ENCODE measurements at places on chromosomes 3 and 15.

DNA sequence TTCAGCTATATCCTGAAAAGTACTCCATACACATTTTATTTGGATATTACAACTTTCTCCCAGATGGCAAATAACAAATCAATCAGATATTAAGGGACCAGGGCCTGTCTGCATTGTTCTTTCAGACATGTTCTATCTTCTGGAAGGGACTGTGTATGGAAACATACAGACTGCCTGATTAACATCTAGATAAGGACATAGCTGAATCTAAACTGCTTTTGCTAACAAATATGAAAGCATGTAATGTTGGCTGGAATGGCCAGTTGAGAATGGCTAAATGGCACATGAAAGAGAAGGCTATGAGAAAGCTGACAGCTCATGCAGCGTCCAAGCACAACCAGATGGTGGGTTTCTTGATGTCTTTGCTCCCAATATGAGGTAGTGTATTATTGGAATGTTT lies 149.4 kb downstream of the CFAP20DC start:
- no peak for DNase-seq

- DNase-seq = no peak
Measured at GRCh38 chr3:61569856-61570580, 8.6 kb downstream of the PTPRG start.

DNA sequence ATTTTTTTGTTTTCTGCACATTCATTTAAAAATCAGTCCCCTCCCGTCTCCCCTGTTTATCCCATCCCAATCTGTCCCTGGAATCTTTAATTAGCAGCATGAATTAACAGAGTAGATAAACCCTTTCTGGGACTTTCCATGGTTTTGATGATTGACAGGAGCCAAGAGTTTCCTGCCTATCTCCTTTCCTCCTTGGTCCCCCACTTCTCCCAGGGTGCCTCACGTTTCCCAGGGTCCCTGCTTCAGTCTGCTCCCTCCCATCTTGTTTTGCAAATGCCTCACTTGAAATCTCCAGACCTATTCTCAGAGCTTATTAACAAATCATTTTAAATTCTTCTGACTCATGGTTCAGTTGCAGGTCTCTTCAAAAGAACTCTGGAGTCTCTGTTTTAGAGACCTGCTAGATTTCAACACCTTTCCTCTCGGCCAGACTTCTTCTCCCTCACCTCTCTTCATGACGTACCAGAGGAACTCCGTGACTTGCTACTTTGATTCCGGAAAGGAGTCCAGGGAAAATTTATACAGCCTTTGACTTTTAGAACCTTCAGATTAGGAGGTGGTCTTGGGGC lies 238.5 kb downstream of the ITPR1 start:
- DNase-seq = no peak

GRCh38 chr3:30349507-30349906 lies 256.9 kb upstream of the TGFBR2 start:
- DNase-seq = no peak

DNA sequence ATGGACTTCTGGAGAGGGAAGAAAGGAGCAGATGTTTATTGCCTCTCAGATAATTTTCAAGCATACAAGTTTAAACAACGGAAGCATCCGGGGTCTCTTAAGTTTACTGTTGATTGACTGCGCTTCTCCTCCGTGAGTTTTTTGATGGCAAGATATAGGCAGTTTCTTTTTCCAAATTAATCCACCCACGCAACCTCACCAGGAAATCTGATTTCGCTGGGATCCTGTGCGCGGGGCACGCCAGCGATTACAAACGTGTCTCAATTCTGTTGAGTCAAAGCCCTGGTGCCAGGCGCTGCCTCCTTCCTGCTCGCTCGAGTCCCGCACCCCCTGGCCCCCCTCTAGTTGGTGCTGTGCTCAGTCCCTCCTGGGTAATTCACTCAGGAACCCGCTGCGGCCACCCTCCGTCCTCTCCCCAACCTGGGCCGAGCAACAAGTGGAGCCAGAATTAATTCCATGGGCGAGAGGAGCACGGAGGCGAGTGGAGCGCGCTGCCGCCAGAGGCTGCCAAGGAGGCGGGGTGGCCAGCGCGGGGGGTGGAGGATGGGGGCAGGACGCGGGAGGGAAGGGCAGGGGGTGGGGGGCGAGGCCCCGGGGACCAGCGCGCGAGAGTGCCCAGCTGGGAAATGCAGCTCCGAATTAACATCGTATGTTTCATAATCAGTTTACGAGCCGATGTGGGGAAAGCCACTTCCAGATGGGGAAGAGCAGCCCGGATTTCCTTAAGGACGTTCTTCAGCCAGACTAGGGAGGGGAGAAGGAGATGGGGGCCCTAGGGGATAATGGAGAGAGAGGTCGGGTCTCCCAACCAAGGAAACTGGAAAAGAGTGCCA lies 6.0 kb downstream of the WNT5A start:
- DNase-seq = no peak

DNA sequence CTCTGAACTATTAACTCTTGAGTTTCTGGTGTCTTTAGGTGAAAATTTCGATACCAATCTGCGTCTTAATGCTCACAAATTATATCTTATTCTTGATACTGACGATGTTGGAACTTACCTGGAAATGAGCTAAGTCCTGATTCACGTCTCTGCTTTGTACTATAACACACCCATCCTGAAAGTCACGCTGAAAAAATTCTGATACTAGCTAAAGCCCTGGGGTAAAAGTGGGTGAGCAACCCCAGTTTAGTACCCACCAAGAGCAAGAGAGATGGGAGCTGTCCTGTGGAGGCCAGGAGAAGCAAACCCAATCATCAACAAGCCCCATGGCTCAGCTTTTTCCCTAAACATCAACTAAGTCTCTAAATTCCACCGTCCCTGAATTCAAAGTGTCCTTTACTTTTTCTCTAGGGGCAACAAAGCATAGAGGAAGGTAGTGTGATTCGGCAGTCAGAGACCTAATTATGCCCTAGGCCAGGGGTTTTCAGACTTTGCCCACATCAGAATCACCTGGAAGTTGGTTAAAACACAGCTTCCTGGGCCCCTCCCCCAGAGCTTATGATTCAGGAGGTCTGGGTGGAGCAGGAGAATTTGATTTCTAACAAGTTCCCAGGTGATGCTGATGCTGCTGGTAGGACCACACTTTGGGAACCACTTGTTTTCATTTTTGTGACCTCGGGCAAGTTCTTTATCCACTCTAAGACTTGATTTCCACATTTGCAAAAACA lies 90.2 kb downstream of the OSBPL10 start:
- DNase-seq = no peak

GRCh38 chr3:59567661-59568060 lies 517.8 kb upstream of the CFAP20DC start:
- no peak for DNase-seq

GRCh38 chr15:72271221-72271620 lies 1.1 kb downstream of the PARP6 start:
- no peak for DNase-seq

GRCh38 chr15:36769098-36769497 lies 189.7 kb downstream of the CDIN1 start:
- DNase-seq = no peak

- no peak for DNase-seq
Measured at GRCh38 chr15:63915209-63915872, 81.6 kb upstream of the HERC1 start.

GRCh38 chr15:32794973-32795372 lies 77.2 kb downstream of the GREM1 start:
- no peak for DNase-seq

DNA sequence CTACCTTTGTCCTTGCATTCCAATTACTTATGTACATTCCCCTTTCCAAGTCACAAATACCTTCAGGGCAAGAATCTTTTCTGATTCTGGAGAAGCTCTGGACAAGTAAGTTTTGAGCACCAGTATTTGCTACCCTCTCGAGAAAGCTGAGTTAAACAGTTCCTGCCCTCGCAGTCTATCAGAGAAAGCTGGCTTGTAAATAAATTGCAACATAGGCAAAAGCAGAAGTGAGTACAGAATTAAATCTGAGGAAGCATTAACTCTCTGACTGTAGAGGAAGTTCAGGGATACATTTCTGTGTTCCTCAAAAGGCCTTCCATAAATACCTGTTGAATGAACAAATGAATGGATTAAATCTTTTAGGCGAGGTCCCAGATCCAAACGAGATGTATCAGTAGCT lies 1.2 kb downstream of the OSBPL11 start:
- no peak for DNase-seq

DNA sequence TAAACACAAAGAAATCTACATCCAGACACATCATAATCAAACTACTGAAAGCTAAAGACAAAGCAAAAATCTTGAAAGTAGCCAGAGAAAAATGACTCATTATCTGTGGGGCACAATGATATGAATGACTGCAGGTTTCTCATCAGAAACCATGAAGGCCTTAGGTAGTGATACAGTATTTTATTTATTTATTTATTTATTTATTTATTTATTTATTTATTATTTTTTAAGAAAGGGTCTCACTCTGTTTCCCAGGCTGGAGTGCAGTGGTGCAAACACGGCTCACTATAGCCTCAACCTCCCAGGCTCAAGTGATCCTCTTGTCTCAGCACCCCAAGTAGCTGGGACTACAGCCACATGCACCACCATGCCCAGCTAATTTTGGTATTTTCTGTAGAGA lies 15.2 kb downstream of the CCK start:
- no peak for DNase-seq

DNA sequence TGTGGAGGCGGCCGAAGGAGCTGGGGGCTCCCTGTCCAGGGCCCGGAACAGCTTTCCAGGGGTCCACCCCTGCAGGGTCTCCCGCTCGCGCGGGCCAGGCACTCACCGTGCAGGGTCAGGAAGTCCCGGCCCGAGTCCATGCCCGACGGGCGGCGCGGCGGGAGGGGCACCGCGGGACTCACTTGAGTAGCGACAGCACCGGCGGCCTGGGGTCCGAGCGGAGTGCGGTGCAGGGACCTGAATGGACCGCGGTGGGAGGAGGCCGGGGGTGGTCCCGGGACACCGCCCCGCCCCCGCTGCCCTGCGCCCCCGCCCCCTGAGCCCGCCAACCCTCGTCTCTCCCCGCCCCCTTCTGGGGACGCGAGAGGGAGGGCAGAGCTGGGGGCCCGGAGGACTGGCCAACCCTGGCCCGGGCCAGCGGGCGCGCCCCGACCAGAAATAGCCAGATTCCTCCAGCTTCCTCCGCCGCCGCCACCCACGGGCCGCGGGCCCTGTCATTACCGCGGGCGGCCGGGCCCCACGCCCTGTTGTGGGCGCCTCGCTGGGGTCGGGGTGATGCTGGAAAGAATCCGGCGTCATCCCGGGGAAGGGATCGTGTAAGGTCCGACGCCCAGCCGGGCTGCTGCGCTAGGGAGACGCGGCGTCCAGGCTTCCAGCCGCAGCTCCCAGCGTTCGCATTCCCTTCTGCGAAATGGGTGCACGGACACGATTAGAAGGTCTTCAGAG lies at the start of gene PLCD1:
PLCD1 (minus strand) TSS at position 243 of the 726 bp plus-strand sequence; CDS start at position 140, 103 bp downstream.
- DNase-seq = peak; percentile 45

DNA sequence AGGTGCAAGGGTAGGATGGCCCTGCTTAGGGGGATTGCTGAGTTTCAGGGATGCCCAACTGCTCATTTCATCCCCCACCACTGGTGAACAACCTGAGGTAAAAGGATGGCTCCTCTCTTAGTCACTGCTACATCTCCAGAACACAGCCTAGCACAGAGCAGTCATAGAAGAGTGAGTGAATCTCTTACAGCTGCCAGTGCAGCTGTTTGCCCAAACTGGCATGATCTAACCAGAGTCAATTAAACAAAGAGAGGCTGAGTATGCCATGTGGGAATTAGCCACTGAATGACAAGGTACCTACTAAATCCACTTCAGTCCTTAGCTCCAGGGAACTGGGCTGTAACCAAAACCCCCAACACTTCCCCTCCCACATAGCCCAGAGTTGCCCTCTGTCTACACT lies 6.8 kb upstream of the NCKIPSD start:
- no peak for DNase-seq

DNA sequence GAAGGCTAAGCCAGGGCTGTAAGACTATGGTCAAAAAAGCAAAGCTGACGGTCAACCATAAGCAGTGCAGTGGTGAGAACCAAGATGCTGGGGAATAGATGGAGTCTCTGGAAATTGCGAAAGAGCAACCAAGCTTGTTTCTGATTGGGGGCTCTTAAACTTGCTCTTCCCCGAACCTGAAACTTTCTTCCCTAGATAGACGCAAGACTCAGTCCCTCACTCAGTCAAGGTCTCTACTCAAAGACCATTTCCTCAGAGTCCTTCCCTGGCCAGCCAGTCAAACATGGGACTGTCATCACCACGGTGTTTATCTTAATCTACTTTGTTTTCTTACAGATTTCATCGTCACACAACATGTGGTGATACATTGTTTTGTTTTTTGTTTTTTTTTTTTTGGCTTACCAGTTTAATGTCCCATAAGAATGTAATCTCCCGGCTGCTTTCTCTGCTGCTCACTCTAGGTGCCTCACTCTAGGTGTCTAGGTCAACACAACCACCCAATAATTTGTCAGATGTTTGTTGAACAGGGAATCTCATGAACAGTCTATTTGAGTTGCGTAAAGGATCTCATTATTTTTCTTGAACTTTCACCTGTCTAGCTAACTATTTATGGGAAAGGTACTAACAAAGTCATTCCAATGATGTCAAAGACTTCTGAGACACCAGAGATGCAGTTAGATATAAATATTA lies 495.4 kb downstream of the FOXP1 start:
- no peak for DNase-seq

DNA sequence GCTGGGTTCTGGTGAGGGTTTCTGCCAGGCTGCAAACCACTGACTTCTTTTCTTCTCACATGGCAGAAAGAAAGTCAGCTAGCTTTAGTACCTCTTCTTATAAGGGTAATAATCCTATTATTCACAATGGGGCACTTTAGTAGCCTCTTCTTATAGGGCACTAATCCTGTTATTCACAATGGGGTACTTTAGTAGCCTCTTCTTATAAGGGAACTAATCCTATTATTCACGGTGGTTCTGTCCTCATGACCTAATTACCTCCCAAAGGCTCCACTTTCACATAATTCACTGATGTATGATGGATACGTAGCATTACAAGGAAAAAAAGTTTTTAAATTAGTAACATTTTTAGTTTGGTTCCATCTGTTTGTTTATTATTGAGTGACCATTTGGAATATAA lies 671.3 kb downstream of the NSUN3 start:
- no peak for DNase-seq

- no peak for DNase-seq
Measured at GRCh38 chr3:126932188-126932931, 50.6 kb upstream of the PLXNA1 start.

GRCh38 chr3:15787941-15788340 lies 9.8 kb downstream of the ANKRD28 start:
- DNase-seq = no peak

GRCh38 chr15:79769069-79769481 lies 127.7 kb downstream of the MTHFS start:
- DNase-seq = no peak

GRCh38 chr15:53917109-53917508 lies 61.1 kb upstream of the UNC13C start:
- DNase-seq = no peak

- no peak for DNase-seq
Measured at GRCh38 chr15:41276831-41277230, 45.8 kb downstream of the CHP1 start.

GRCh38 chr15:93829115-93829870 lies 402.1 kb upstream of the MCTP2 start:
- DNase-seq = no peak

DNA sequence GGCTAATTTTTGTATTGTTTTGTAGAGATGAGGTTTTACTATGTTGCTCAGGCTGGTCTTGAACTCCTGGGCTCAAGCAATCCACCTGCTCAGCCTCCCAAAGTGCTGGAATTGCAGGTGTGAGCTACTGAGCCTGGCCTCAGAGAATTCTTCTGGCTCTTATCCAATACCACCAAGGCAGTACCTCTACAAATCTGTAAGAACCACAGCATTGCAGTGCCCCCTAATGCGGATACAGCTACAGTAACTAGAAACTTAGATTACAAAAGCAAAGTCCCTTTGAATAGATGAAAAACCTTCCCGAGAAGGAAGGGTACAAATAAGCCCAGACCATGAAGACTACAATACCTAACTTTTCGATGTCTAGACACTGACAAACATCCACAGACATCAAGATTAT lies 107.9 kb upstream of the DPPA4 start:
- no peak for DNase-seq
